Activated T-cell treated with anti-CD3 and anti-CD28 coated beads, Interleukin-2, amount 50 U/mL, for 72 hours (primary cell): ENCODE measurements at places on chromosomes 13 and 19. TPM values are rescaled to one million over a fixed set of nuclear protein-coding genes. Genes with fewer than 3 reads are reported as not detected.

- no peaks in the 10 kb centered on the region for H3K4me1 ChIP-seq
- H3K27ac ChIP-seq = no peak overlapping the region
- H3K4me3 ChIP-seq = no peak overlapping the region
- DNase-seq = no peak
Measured at GRCh38 chr13:82010780-82011179, 1669.9 kb upstream of the SPRY2 start.

LIM2 gene
- total RNA-seq = 1.0 TPM

DMKN gene
- total RNA-seq = 3.7 TPM

DNA sequence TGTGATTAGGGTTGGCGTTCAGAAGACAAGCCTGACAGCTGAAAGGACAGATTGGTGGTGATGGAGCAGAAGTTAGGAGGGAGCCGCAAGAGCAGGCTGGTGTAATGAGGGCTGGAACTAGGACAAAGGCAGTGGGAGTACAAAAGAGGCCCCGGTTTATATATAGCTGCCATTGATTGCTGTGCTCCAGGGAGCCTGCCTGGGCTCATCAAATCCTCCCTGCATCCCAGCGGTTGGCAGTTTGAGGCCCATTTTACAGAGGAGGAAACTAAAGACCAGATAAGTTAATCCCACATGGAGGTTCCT, 123.7 kb downstream of the CACNA1A start:
- no peaks in the 10 kb centered on the region for H3K36me3 ChIP-seq
- no peaks in the 10 kb centered on the region for H3K4me1 ChIP-seq
- no peak overlapping the region for H3K27ac ChIP-seq
- no peaks in the 10 kb centered on the region for H3K27me3 ChIP-seq
- no peak for DNase-seq

GRCh38 chr19:15935167-15935702, 906 bp upstream of the CYP4F11 start:
- DNase-seq = no peak
- H3K27ac ChIP-seq = no peak overlapping the region
- no peak overlapping the region for H3K4me3 ChIP-seq

DNA sequence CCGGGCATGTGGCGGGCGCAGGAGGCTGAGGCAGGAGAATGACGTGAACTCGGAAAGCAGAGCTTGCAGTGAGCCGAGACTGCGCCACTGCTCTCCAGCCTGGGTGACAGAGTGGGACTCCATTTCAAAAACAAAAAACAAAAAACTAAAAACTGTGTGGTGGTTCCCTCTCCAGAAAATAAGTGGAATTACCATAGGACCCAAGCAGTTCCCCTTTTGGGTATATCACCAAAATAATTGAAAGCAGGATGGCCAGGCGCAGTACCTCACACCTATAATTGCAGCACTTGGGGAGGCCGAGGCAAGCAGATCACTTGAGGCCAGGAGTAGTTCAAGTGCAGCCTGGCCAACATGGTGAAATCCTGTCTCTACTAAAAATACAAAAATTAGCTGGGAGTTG, 15.7 kb upstream of the LDLR start:
- H3K27ac ChIP-seq = no peak overlapping the region
- H3K4me1 ChIP-seq = peaks cover 6% of the 10 kb centered on the region
- no peak overlapping the region for H3K4me3 ChIP-seq
- no peaks in the 10 kb centered on the region for H3K27me3 ChIP-seq

CALR3 gene
- total RNA-seq = not detected

DNA sequence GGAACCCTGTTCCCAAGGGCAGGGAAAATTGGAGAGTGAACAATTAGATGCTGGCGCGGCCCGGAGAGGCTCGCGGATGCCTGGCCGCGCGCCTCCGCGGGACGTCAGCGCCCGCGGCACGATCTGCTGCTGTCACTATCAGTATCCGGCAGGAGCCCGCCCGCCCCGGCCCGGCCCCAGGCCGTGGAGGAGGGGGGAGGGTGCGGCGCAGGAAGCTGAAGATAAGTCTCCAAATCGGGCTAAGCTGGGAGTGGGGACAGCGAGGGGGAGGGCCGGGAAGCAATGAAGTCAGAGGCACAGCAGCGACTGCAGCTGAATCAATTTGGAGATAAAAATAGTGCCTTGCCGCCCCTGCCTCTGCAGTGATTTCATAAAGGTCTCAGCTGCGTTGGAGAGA, 441.5 kb upstream of the KLF12 start:
- peaks cover 16% of the 10 kb centered on the region for H3K4me1 ChIP-seq
- H3K36me3 ChIP-seq = peaks cover 2% of the 10 kb centered on the region
- peak; percentile 47 for DNase-seq
- no peak overlapping the region for H3K27ac ChIP-seq

GRCh38 chr13:52862358-52863206, 14.1 kb upstream of the PCDH8 start:
- no peaks in the 10 kb centered on the region for H3K36me3 ChIP-seq
- no peaks in the 10 kb centered on the region for H3K4me1 ChIP-seq
- no peak overlapping the region for H3K4me3 ChIP-seq
- peak; percentile 19 for DNase-seq

PLIN4 gene
- total RNA-seq = 0.12 TPM

RFPL4AL1 gene
- not detected for total RNA-seq

IGFL2 gene
- total RNA-seq = not detected

GRCh38 chr13:45194081-45194939, 6.5 kb downstream of the KCTD4 start:
- H3K36me3 ChIP-seq = peaks cover 2% of the 10 kb centered on the region
- no peak overlapping the region for H3K27ac ChIP-seq
- no peak overlapping the region for H3K4me3 ChIP-seq
- DNase-seq = no peak
- no peaks in the 10 kb centered on the region for H3K27me3 ChIP-seq

ZFP36 gene
- 81.4 TPM for total RNA-seq

APOC4 gene
- not detected for total RNA-seq

GRCh38 chr19:44608391-44608821, 5.0 kb upstream of the IGSF23 start:
- no peaks in the 10 kb centered on the region for H3K27me3 ChIP-seq
- H3K36me3 ChIP-seq = no peaks in the 10 kb centered on the region
- H3K4me3 ChIP-seq = no peak overlapping the region
- no peak overlapping the region for H3K27ac ChIP-seq

OVOL3 gene
- 0.39 TPM for total RNA-seq

DNA sequence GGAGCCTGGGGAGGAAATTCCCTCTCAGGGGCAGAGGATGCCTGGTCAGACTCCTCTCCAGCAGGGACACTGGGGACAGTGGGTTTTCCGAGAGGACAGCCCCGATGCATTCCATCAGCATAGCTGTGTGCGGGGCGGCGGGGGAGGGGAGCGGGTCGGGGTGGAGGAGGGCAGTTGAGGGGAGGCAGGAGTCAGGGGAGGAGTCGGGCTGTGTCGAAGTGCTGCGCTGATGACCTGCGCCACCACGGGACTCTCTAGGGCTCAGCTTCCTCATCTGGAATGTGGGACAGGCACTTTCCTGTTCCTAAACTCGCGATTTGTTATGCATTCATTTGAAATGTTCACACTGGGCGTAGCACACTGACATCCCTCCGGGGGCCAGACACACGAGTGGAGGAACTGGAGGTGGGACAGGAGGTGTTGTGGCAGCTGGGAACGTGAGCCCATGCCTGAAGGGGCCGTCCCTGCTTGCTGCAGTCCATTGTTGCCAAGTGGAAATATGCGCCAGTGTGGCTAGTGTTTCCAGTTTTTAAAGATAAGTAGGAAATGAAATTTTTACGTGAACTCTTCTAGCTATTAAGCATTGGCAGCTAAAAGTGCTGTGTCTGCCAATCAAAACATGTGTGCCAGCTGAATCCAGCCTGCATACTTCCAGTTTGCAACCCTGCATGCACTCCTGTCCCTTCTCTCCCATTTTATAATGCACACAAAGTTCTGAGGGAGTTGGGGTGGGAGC, 43.3 kb downstream of the FLT1 start:
- H3K27me3 ChIP-seq = no peaks in the 10 kb centered on the region
- H3K4me1 ChIP-seq = peaks cover 5% of the 10 kb centered on the region
- no peak overlapping the region for H3K27ac ChIP-seq
- peaks cover 26% of the 10 kb centered on the region for H3K36me3 ChIP-seq

- H3K27ac ChIP-seq = no peak overlapping the region
- peaks cover 33% of the 10 kb centered on the region for H3K4me1 ChIP-seq
- no peaks in the 10 kb centered on the region for H3K36me3 ChIP-seq
- H3K4me3 ChIP-seq = no peak overlapping the region
Measured at GRCh38 chr13:20222553-20222952, 9.6 kb downstream of the GJB6 start.

DNA sequence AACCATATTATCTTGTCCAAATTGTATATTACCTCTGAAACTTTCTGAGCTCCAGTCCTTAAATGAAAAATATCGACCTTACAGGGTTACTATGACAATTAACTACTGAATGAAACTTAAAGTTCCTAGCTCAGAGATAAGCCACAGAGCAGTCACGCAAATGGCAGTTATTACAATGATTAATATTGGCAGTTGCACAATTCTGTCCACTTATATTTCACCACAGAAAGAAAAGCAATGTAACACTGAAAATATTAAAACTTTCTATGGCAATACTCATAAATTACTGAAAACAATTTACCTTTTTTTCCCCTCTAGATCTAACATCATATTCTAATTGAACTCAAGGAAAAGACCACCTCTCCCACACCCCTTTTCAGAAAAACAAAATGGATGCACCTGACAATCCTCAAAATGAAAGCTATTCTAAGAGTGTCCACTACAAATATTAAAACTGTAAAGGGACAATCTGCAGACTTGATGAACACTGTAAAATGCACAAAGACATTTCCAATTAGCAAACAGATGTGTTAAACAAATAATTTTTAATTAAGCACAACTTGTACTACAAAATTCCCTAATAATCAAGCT, 14.6 kb downstream of the LNX2 start:
- peaks cover 15% of the 10 kb centered on the region for H3K4me1 ChIP-seq
- H3K27ac ChIP-seq = no peak overlapping the region
- DNase-seq = no peak
- H3K4me3 ChIP-seq = no peak overlapping the region
- H3K27me3 ChIP-seq = no peaks in the 10 kb centered on the region
- H3K36me3 ChIP-seq = no peaks in the 10 kb centered on the region

DNA sequence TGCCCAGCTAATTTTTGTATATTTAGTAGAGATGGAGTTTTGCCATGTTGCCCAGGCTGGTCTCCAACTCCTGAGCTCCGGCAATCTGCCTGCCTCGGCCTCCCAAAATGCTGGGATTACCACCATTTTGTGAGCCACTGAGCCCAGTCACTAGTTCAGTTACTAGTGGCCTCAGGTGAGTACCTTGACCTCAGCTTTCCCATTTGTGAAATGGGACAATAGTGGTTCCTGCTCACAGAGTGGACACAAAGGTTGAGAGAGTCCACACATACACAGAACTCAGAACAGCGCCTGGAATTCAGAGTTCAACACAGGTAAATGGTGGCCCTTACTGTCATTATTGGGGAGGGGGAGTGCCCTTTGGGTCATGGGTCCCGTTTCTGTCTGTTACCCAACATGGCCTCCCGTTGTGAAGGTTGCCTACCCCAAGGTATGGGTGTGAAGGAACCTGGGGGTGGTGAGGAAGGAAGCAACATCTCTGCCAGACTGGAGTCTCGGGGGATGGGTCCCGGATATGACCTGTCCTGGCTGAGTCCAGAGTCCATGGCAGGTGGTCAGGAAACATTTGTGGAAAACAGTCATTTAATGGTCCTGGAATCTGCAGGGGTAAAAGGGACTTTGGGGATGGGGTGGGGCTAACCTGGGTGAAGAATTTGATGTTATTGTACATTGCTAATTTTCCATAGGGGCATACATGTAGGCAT, 11.7 kb upstream of the IRGC start:
- H3K4me3 ChIP-seq = no peak overlapping the region
- DNase-seq = no peak
- peaks cover 10% of the 10 kb centered on the region for H3K27me3 ChIP-seq
- peaks cover 4% of the 10 kb centered on the region for H3K36me3 ChIP-seq

LTBP4 gene
- total RNA-seq = 164 TPM

- no peak overlapping the region for H3K4me3 ChIP-seq
- H3K27me3 ChIP-seq = peaks cover under 1% of the 10 kb centered on the region
Measured at GRCh38 chr13:45454204-45454603, 10.5 kb upstream of the COG3 start.

- H3K4me1 ChIP-seq = peaks cover 16% of the 10 kb centered on the region
- H3K36me3 ChIP-seq = no peaks in the 10 kb centered on the region
- H3K27me3 ChIP-seq = no peaks in the 10 kb centered on the region
- DNase-seq = peak; percentile 32
- peak overlapping the region; percentile 23 for H3K4me3 ChIP-seq
Measured at GRCh38 chr19:8161135-8161646, 11.8 kb upstream of the FBN3 start.

- no peaks in the 10 kb centered on the region for H3K27me3 ChIP-seq
- DNase-seq = no peak
- no peaks in the 10 kb centered on the region for H3K4me1 ChIP-seq
- H3K36me3 ChIP-seq = no peaks in the 10 kb centered on the region
- H3K27ac ChIP-seq = no peak overlapping the region
Measured at GRCh38 chr13:61261746-61262472, 153.7 kb downstream of the PCDH20 start.

SIGLEC11 gene
- total RNA-seq = not detected

GRCh38 chr13:36067746-36068381, 63.3 kb downstream of the DCLK1 start:
- no peaks in the 10 kb centered on the region for H3K36me3 ChIP-seq
- no peaks in the 10 kb centered on the region for H3K4me1 ChIP-seq
- no peak overlapping the region for H3K4me3 ChIP-seq
- H3K27me3 ChIP-seq = no peaks in the 10 kb centered on the region
- H3K27ac ChIP-seq = no peak overlapping the region

MEX3D gene
- 6.4 TPM for total RNA-seq

GRCh38 chr19:17807731-17808316, 12.9 kb downstream of the B3GNT3 start:
- peaks cover 40% of the 10 kb centered on the region for H3K4me1 ChIP-seq
- no peaks in the 10 kb centered on the region for H3K36me3 ChIP-seq
- no peak overlapping the region for H3K27ac ChIP-seq
- peak overlapping the region; percentile 48 for H3K4me3 ChIP-seq

- H3K27me3 ChIP-seq = no peaks in the 10 kb centered on the region
- peaks cover 2% of the 10 kb centered on the region for H3K36me3 ChIP-seq
- no peaks in the 10 kb centered on the region for H3K4me1 ChIP-seq
- H3K4me3 ChIP-seq = no peak overlapping the region
- DNase-seq = no peak
Measured at GRCh38 chr13:21872795-21873194, 201.9 kb downstream of the FGF9 start.

PSPN gene
- total RNA-seq = 2.4 TPM

DNA sequence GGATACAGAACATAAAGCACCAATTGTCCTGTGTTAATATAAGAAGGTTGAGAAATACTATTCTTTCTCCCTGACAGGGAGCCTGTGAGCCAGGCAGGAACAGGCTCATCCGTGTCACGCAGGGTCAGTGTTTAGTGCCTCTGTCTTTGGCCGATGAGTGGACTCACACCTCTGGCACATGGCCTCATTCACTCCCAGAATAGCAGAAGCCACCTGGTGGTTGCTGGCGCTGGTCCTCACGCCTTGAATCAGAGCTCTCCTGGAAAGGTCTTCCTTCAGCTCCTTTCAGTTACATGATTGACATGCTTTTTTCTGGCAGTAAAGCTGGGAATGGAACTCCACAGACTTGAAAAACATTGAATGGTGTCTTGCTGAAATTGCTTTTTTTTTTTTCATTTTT, 28.1 kb upstream of the SIAH3 start:
- H3K27ac ChIP-seq = no peak overlapping the region
- H3K27me3 ChIP-seq = peaks cover 5% of the 10 kb centered on the region
- H3K4me1 ChIP-seq = no peaks in the 10 kb centered on the region
- DNase-seq = no peak
- no peaks in the 10 kb centered on the region for H3K36me3 ChIP-seq
